ENCODE measurements at places on chromosomes 2 and 18.

DNA sequence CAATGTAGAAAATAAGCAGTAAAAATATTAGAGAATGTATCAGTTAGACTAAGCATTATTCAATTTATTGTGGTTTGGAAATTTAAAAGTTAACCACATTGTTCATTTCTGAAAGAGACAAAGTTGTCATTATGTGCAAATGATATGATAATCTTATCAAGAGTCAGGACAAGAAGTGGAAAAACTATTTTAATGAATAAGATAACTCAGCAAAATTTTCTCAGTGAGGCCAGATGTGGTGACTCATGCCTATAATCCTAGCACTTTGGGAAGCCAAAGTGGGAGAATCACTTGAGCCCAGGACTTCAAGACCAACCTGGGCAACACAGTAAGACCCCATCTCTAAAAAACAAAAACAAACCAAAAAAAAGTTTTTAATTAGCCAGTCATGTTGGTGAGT is 39.5 kb upstream of the CERS6 start:
- no peak for DNase-seq

DNA sequence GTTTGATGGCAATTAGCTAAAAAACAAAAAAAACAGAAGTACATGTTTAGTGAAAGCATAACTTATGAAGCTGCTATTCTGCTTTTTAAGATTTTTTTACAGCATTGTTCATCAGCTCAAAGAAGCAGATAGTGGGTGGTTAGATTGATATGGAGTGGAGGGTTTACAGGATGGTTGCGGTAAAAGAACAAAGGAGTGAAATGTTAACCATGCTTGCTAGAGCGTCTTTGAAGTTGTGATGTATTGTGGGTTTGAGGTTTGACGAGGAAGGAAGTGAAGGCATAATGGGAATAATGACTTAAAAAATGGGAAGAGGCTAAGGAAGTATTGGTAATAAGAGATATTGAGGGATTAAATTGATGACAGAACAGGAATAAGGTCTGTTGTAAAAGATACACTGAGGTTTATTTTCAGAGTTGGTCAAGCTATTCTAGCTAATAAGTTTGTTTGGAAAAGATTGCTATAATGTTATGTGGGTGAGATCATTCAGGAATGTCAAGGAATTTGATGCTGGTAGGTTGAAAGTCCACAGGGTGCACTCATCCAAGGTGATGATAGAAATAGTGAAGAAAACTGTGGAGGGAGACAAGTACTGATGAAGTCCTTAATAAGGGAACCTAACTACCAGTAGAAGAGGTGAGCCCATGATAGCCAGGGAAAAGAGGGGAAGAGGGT is 14.6 kb downstream of the SPOPL start:
- no peak for DNase-seq

- DNase-seq = no peak
Observed at GRCh38 chr2:173184031-173185004, 108.7 kb downstream of the MAP3K20 start.

- no peak for DNase-seq
Observed at GRCh38 chr2:101446869-101447268, 28.0 kb downstream of the RFX8 start.

DNA sequence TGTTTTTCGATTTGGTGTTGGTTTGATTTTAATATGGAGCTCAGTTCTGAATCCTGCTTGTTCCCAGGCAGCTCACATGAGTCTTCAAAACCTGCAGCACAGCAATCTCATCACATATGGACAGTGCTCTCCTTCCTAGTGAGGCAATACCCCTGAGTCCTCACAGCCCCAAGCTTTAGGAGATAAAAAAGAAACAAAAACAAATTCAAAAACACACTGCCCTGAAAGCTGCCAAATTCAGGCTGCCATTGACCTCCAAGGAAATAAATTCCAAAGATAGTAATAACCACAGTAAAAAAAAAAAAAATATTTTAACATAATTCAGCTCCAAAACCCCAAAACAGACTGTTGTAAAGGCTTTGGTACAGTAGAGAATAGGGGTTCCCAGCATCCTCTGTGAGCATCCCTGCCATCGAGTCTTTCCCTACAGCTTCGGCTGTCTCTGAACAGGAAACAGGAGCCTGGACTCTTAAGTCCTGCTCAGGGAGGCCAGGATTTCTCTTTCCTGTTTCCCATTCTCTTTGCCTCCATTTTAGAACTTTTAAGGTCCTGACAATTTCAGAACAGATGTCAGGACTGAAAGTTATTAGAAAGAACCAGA is 14.7 kb upstream of the SP3 start:
- no peak for DNase-seq

Data from anterior cingulate cortex (tissue), 58 donors.